Mammary epithelial cell (primary cell): ENCODE measurements at places on chromosomes 7 and 10. TPM values are rescaled to one million over a fixed set of nuclear protein-coding genes. Genes with fewer than 3 reads are reported as not detected.

MALRD1 gene
- not detected in 2 replicates for total RNA-seq

SCD gene
- total RNA-seq, result 348 TPM

CAMK2B gene
- 0.33 TPM for total RNA-seq

SPDYE2B gene
- total RNA-seq, result not detected

NAT16 gene
- not detected in 2 replicates for total RNA-seq

SKIDA1 gene
- 0.16 and 1.3 TPM in 2 replicates for total RNA-seq

SLC26A5 gene
- total RNA-seq, result not detected

- no peak for DNase-seq
These were observed 60.9 kb downstream of the MRPL32 start for GRCh38 chr7:42993038-42993437.

DNA sequence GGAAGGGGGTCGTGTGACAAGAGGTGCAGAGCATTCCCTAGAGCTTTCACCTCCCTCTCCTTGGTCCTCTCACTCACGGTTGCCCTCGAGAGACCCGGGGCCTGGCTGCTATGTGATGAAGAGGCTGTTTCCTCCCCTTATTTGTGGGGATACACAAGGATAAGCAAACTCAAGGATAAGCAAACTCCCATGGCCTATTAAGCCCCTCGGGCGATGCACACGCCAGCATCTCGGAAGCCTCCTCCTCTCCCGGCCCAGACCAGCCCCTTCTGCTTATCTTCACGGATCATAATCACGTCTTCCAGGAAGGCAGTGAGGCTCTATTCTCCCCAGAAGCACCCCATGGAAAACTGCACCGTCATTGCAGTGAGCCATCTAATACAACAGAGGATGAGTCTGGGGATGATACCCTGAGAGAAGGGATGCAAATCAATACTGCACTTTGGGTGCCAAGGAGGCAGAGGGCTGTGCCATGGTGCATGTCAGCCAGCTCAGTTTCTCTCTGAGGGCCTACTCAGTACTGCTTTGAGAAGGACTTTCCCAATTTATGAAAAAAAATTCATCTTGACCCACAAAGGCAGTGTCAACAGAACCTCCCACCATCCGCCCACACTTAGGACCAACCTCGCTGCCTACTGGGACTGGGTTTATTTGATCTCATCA lies 22.2 kb downstream of the TMEM273 start:
- DNase-seq, result no peak

- DNase-seq, result no peak
These were observed 546.5 kb upstream of the SEMA3D start for GRCh38 chr7:85733169-85733915.

GRCh38 chr7:55366461-55367070 lies 1.4 kb downstream of the LANCL2 start:
- DNase-seq, result no peak
